ENCODE measurements at places on chromosomes 12 and 14.

- DNase-seq, result no peak
These were observed 65.5 kb downstream of the RASSF3 start for GRCh38 chr12:64675795-64676194.

- DNase-seq, result no peak
These were observed 482 bp upstream of the IFI27L2 start for GRCh38 chr14:94129758-94130414.

DNA sequence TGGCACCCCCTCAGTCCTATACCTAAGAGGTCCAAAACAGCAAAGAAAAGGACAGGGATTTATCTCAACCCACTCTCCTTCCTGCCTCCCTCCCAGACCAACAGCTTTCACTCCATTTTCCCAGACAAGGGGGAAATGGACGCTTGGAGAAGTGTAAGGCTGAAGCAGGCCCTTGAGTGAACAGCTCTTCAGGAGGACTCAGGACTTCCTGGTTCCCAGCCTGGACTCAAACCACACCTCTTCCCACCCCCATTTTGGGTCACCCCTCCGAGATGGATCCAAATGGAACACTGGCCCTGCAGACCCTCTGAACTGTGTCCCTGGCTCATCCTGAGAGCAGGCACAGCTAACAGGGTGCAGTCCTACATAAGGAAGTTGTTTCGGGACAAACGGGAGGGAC lies 2.7 kb downstream of the KMT2D start:
- no peak for DNase-seq

- no peak for DNase-seq
These were observed 101.6 kb downstream of the STXBP6 start for GRCh38 chr14:24948261-24948847.

- DNase-seq, result no peak
These were observed 123.4 kb downstream of the TTC7B start for GRCh38 chr14:90692826-90693225.

DNA sequence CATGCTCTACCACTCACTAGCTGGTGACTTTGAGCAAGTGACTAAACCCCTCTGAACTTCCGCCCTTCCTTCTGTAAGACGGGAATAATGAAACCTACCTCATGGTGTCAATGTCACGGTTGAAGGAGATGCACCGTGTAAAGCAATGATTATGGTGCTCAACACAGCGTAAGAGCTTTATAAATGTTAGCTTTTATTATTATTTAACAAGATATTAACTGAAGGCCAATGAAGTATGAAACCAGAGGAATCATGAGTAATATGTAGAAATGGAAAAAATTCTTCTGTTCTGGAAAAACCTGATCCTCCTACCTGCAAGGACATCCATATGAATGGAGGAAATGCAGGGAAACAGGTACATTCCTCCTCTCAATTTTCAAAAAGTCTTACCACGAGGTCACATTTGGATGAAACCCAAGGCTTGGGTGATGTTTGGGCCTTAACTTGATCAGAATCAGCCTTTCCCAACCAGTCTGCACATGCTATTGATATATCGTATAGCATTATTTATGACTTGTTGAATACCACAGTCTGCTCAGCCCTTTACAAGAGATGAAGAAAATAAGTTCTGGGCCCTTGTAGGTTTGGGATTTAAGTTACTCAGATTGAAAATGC lies 166.8 kb upstream of the TBX3 start:
- DNase-seq, result no peak

GRCh38 chr12:77572371-77572770 lies 258.3 kb upstream of the NAV3 start:
- DNase-seq, result no peak

DNA sequence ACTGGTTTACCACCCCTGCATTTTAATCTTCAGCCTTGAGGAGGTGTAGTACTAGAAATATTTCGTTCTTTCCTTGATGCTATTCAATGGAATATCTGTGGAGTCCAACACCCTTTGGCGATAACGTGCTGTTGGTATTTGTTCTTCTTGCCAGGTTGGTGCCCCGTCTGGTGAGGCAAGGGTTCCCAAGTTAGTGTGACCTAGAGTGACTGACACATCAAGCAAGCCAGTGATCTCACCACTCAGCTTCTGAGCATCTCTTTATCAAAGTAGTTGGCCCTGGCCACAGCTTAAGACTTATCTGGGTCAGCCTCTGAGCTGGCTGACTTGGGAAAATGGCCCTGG lies 60.2 kb downstream of the PLXNC1 start:
- no peak for DNase-seq

DNA sequence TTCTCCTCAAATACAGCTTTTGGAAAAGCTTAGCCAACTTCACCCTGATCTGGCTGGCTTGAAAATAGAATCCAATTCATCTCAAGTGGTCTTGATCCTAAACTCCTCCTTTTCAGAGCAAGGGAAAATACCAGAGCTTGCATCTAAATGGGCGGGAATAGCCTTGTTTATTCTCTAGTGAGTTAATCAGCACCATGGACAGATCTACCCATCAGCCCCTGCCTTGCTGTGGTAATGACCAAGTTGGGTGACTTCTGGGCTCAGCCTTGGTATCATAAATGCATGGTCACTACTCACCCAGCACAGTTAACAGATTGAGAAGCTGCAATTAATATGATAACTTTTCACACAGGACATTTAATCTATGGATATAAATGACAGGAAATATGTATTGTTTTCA lies 196.6 kb downstream of the GLT1D1 start:
- no peak for DNase-seq

- no peak for DNase-seq
These were observed 256.6 kb upstream of the PPFIA2 start for GRCh38 chr12:82015623-82016347.

DNA sequence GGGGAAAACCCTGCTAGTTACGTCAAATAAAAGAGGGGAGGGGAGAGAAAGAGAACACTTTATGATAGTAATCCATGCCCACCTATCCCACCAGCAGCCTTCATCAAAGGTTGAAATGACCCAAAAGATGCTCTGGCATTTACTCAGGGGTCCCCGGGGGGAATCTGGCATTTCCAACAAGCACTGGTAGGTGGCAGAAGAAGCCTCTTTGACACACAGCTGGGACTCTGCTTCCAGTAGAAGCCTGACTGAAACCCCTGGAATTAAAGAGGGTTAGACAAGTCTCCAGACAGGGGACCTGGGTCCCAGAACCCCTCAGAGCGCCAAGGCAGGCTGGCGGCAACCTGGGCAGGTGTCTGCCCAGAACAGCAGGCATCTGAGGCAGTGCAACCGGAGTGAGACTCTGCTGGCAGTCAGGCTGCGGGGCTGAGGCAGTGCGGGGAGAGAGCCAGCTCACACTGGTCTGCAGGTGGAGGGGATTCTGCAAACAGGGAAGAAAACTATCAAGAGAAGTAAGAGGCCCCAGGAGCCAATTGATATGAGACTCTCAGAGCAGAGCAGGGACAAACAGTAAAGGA lies 85.0 kb upstream of the CAPRIN2 start:
- no peak for DNase-seq

DNA sequence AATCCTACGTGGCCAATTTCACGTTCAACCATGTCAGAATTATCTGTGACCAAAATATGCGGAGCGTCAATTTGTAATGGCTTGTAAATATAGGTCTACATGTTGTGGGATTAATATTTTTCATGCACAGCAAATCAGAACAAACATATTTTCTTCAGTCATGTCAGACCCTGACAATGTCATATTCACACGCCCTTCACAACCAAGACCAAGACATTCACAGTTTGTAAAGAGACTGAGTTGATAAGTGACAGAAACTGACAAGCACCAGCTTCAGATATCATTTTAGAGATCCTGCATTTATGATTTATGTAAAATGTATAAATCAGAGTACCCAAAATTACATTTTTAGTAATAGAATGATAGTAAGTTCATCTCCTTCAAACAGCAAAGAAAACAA lies 57.3 kb upstream of the NOVA1 start:
- DNase-seq, result no peak

DNA sequence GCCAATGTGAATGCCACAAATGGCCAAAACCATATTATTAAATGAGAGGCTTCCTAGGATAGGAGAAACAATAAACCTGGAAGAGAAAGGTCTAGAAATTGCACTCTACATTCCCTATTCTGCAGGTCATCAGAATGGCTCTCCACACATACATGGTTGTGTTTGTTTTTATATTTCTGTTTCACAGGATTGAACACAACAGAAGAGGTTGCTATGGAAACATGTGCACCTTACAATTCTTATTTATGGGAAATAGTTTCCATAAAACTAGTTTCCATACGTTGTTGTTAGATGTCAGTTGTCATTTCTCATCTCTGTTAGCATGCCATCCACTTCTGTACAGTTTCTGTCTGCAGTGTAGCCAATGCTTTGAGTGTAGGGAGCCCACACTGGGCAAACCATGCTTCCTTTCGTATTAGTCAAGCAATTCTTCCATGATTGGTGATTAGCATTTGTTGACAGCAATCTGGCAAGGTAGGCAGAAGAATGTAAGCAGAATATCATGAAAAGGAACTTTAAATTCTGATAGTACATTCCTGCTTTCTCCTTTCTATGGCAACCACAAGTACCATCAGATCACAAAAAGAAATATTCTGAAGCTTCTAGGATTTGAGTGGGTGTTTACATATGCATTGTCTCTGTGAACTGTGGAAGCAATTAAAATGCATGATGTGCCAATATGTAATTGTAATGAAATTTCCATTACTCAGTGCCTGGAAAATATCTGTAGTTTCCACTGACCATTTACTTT lies 141.6 kb upstream of the AVPR1A start:
- no peak for DNase-seq

GRCh38 chr12:100877776-100878175 lies 83.2 kb downstream of the ANO4 start:
- DNase-seq, result no peak

DNA sequence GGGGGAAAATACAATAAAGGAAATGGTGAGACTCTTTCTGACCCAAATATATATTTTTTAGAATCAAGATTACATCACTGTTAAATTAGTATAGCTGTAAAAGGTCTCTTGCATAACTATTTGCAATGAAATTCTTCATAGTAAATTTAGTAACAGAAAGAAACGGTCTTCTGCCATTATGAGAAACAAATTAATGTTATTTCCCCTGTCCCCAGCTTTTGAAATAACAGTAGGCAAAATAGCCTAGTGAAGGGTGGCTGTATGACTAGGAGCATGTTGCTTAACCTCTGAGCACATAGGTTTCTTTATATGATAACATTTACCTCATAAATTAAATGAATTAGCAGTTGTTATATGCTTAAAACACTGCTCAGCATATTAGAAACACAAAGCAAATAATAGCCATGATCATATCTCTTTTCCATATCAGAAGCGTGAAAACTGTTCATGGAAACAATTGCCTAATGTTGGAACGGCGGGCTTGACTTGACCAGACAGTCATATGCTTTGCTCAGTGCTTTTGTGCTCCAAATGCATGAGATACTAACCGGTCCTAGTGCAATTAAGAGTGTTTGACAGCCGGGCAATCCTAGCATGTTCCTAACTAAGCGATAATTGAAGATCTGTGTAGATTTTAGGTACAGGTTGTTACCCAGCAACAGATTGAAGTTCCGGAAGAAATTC lies 24.0 kb downstream of the BHLHE41 start:
- no peak for DNase-seq

DNA sequence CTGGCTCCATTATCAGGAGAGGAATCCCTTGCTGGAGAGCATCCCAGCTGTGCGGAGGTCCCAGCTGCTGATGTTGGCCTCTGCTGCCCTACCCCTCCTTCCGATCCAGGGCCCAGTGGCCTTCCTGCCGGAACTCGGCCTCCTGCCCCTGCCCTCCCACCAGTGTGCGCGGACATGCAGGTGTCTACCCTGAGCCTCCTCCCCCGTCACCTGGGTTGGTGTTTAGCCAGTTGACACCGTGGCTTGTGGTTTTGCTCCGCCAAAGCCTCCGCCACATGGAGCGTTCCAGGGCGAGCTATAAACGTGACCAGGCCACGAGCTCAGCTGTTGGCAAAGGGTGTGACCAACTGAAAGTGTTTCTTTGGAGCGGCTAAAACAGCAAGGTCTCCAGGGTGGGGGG lies 1104.3 kb downstream of the BCL11B start:
- DNase-seq, result no peak

GRCh38 chr12:118827606-118828005 lies 153.7 kb upstream of the SRRM4 start:
- no peak for DNase-seq

DNA sequence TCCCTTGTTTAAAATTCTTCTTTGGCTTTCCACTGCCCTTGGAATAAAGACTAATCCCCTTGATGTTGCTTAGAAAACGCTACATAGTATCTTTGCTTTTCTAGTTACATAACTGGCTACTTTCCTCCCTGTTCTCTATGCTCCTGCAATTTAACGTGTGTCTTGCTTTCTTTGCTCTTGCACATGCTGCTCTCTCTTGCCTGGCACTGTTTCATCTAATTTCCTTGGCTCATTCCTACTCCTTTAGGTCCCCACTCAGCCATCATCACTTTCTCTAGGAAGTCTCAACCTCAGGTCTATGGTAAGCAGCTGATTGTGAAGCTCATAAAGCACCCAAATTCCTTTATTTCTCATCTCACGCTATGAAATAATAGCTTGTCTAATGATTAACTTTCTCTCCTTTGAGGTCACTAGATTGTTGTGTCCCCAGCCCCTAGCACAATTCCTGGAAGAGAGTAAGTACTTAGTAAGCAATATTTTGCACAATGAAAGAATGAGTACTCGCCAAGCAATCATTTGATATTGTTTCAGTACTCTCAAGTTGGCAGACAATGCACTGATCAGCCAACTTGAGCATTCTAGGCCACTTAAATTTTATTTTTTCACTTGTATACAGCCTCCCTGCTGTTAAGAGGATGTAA lies 3.3 kb downstream of the ALDH6A1 start:
- no peak for DNase-seq

GRCh38 chr12:90333424-90333823 lies 621.6 kb downstream of the CCER1 start:
- DNase-seq, result no peak

- DNase-seq, result no peak
These were observed 12.1 kb downstream of the SYNE3 start for GRCh38 chr14:95504135-95505029.

GRCh38 chr12:65259501-65259900 lies 19.0 kb upstream of the MSRB3 start:
- DNase-seq, result no peak

DNA sequence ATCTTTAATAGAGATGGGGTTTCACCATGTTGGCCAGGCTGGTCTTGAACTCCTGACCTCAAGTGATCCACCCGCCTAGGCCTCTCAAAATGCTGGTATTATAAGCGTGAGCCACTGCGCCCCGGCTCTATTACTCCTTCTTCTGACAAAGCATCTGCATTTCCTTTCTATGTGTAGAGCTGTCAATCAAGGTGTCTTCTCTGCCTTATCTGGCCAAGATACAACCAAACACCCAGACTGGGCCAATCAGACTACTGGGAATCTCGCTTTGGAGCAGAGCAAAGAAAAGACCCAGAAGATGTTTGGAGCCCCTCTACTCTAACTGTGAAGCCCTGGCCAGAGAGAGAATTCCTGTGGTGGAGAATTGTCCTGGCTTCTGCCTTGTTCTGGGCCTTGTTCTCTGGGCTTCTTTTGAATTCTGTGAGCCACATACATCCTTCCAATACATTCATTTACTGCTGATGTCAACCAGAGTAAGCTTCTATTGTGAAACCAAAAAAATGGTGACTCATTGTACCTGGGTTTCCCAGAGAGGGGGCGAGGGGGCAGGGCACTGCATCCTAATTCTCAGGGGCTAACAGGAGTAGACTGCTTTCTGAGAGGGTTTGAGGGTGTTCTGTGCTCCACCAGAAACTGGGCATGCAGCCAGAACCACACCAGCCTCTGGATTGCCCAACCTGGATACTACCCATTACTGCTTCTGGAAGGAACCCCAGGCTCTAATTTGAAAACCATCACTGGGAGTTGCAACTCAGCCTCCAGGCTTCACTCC lies 18.8 kb upstream of the FLVCR2 start:
- no peak for DNase-seq

Measured in dorsolateral prefrontal cortex (tissue), 122 donors.